ENCODE measurements at places on chromosomes 16 and 17. TPM values are rescaled to one million over a fixed set of nuclear protein-coding genes. Genes with fewer than 3 reads are reported as not detected.

GRCh38 chr17:2703606-2704005 is 8.0 kb downstream of the CLUH start:
- no peaks in the 10 kb centered on the region for H3K36me3 ChIP-seq
- H3K4me1 ChIP-seq: peaks cover 9% of the 10 kb centered on the region
- no peak overlapping the region for H3K4me3 ChIP-seq
- H3K27ac ChIP-seq: no peak overlapping the region

DNA sequence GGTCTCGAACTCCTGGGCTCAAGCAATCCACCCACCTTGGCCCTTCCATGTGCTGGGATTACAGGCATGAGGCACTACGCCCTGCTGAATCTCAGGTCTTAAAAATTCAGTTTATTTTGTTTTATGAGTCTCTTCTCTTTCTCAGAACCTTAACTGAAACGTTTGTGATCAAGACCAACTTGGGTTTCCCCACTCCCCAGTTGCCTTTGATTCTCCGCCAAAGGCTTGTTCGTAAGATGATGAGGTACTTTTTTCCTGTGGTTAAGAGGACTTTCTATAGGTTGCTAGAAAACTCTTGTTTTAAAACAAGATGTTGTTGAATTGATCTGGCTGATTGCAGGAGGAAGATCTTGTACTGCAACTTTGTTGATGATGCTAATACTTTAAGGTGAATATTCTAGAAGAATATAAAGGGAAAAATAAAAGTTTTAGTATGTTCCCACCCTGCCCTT is 11.7 kb downstream of the ABCC1 start:
- peak; percentile 29 for DNase-seq
- peaks cover 51% of the 10 kb centered on the region for H3K4me1 ChIP-seq
- H3K36me3 ChIP-seq: no peaks in the 10 kb centered on the region
- H3K4me3 ChIP-seq: no peak overlapping the region

GRCh38 chr17:57605675-57606105 is 139.4 kb downstream of the CCDC182 start:
- peak overlapping the region; percentile 33 for H3K27ac ChIP-seq
- no peaks in the 10 kb centered on the region for H3K36me3 ChIP-seq
- peak; percentile 61 for DNase-seq
- peaks cover 10% of the 10 kb centered on the region for H3K4me1 ChIP-seq
- no peak overlapping the region for H3K4me3 ChIP-seq
- no peaks in the 10 kb centered on the region for H3K27me3 ChIP-seq

- no peaks in the 10 kb centered on the region for H3K27me3 ChIP-seq
- no peak for DNase-seq
- no peak overlapping the region for H3K27ac ChIP-seq
- peaks cover 15% of the 10 kb centered on the region for H3K36me3 ChIP-seq
- H3K4me3 ChIP-seq: no peak overlapping the region
These were observed 55.6 kb downstream of the CYTH1 start for GRCh38 chr17:78726513-78726912.

- H3K36me3 ChIP-seq: no peaks in the 10 kb centered on the region
- no peaks in the 10 kb centered on the region for H3K27me3 ChIP-seq
- no peak overlapping the region for H3K4me3 ChIP-seq
- no peak overlapping the region for H3K27ac ChIP-seq
These were observed 70.5 kb downstream of the MPRIP start for GRCh38 chr17:17112628-17113200.

- no peaks in the 10 kb centered on the region for H3K27me3 ChIP-seq
- peaks cover 16% of the 10 kb centered on the region for H3K4me1 ChIP-seq
- H3K27ac ChIP-seq: peak overlapping the region; percentile 70
- DNase-seq: no peak
- H3K36me3 ChIP-seq: no peaks in the 10 kb centered on the region
These were observed 9.4 kb downstream of the CMC2 start for GRCh38 chr16:80997139-80997798.

DNA sequence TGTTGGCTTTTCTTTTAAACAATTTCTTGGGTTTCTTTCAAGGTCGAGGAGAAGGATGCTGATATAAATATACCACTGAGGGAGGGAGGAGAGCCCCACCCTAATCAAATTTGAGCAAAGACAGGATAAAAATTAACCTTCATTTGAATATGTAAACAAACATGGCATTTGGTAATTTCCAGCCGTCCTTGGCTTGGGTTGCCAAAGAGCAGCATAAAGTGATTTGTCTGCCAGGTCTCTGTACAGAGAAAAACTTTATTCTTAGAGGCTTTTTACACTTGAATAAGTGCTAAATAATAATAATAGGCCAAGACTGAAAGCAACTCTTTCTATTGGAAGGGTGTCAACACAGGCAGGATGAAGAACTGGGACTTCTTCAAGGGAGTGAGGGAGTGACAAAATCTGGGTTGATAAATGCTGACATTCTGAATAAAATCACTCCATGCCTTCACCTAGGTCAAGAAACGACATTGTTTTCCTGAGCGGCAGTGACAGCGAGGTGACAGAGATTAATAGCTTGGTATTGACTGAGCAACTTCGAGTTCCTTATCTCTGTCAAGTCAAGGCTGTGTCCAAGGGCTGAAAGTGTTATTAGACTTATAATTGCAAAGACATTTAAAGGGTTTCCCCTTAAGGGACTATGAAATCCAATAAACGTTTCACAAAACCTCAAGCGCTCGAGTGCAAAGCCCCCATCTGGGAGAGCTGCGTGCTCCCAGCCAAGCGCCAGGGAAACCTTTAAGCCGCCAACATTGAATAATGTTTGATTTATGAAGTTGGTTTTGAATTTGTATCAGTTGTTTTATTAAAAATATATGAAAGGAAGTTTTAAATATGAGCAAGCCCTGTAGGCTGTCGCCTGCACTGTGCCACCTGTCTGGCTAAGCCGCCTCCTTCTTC is 269.5 kb upstream of the N4BP1 start:
- H3K27ac ChIP-seq: no peak overlapping the region
- no peaks in the 10 kb centered on the region for H3K36me3 ChIP-seq
- no peaks in the 10 kb centered on the region for H3K27me3 ChIP-seq
- no peak for DNase-seq

DNA sequence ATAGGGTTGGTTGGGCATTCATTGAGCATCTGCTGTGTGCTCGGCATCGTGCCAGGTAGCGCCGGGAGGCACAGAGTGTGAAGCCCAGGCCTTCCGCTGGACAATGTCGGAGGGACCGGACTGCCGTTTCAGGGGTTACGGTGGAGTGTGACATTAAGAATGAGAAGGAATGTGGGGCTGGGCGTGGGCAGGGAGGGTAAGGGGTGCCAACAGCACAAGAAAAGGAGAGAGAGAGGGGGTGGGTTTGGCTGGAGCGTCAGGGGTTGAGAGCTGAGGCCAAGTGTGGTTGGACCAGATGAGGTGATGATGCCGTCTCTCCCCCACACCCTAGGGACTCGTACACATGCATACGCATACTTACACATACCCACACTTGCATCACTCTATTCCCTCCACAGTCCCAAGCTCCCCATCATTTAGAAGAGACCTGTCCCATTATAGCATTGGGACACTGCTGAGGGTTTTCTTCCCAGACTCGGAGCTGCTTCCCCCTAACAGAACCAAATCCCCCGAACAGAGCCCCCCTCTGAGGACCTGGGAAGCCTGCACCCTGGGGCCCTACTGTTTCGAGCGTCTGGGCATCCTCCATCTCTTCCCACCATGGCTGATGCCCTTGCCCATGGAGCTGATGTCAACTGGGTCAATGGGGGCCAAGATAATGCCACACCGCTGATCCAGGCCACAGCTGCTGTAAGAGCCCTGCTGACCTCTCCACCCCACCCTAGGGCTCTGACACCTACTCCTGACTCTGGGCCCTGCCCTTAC is 3.3 kb upstream of the KCTD11 start:
- H3K36me3 ChIP-seq: no peaks in the 10 kb centered on the region
- no peak overlapping the region for H3K4me3 ChIP-seq
- no peak overlapping the region for H3K27ac ChIP-seq
- peaks cover 36% of the 10 kb centered on the region for H3K4me1 ChIP-seq

DNA sequence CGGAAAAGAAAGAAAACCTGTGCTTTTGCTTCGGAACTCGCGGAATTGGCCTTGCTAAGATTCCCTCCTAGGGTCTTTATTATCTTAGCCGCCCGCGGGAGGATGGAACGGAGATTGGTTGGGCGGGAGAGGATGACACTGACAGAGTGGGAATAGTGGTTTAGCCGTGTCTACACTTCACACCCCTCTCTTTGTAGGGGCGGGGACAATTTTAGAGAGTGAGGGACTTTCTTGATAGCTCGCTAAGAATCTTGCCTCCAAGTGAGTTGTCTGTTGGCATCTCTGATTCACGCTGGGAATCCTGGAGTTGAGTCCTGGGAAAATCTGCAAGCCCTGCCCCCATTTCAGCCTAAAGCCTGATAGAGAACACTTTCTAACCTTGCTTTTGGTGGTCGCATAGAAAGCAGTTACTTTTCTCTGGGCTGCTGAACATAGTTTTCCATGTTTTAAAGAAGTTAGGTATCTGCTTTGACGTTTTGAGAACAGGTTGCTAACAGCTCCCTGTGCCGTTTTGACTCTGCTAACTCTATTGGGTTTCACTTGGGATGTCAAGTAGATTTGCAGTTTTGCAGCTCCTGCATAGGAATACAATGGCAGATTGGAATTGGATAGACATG is 697 bp downstream of the NOL11 start:
- H3K36me3 ChIP-seq: peaks cover 30% of the 10 kb centered on the region
- H3K27me3 ChIP-seq: no peaks in the 10 kb centered on the region
- DNase-seq: no peak
- peak overlapping the region; percentile 78 for H3K27ac ChIP-seq

GRCh38 chr16:55077266-55077665 is 146.6 kb downstream of the IRX5 start:
- H3K27me3 ChIP-seq: no peaks in the 10 kb centered on the region
- no peak overlapping the region for H3K4me3 ChIP-seq
- DNase-seq: no peak
- H3K36me3 ChIP-seq: no peaks in the 10 kb centered on the region
- no peaks in the 10 kb centered on the region for H3K4me1 ChIP-seq

- H3K36me3 ChIP-seq: no peaks in the 10 kb centered on the region
- H3K27ac ChIP-seq: peak overlapping the region; percentile 67
- peaks cover 4% of the 10 kb centered on the region for H3K27me3 ChIP-seq
- DNase-seq: no peak
- H3K4me3 ChIP-seq: no peak overlapping the region
- H3K4me1 ChIP-seq: no peaks in the 10 kb centered on the region
These were observed 50.0 kb downstream of the SOCS1 start for GRCh38 chr16:11205754-11206581.

- H3K4me1 ChIP-seq: no peaks in the 10 kb centered on the region
- H3K36me3 ChIP-seq: no peaks in the 10 kb centered on the region
- no peak overlapping the region for H3K4me3 ChIP-seq
- H3K27me3 ChIP-seq: peaks cover 55% of the 10 kb centered on the region
- DNase-seq: no peak
These were observed 33.3 kb upstream of the ZFPM1 start for GRCh38 chr16:88419790-88420189.

- peak overlapping the region; percentile 67 for H3K27ac ChIP-seq
- H3K36me3 ChIP-seq: no peaks in the 10 kb centered on the region
- H3K4me1 ChIP-seq: peaks cover 5% of the 10 kb centered on the region
- no peak overlapping the region for H3K4me3 ChIP-seq
- no peaks in the 10 kb centered on the region for H3K27me3 ChIP-seq
These were observed 30.9 kb downstream of the SOCS1 start for GRCh38 chr16:11224894-11225676.

DNA sequence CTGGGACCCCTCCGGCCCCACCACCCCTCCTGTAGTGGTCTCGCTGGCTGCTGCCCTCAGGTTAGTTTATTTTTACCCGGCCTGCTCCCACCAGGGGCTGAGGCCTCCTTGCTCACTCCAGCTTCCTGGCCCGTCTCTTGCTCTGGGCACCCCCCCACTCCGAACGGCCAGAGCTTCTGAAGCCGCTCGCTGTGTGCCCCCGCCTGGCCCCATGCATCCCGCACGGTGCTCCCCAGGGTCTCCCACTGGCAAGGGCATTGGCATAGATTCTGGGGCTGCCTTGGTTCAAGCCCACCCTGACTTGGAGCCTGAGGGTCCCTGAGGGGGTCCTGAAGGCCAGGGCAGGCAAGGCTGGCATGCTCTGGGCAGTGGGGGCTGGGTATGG is 186.4 kb downstream of the SEC14L1 start:
- DNase-seq: peak; percentile 51
- no peak overlapping the region for H3K27ac ChIP-seq
- H3K27me3 ChIP-seq: no peaks in the 10 kb centered on the region
- peaks cover 34% of the 10 kb centered on the region for H3K4me1 ChIP-seq

GRCh38 chr17:7885367-7886226 is 3.0 kb upstream of the CHD3 start:
- H3K36me3 ChIP-seq: no peaks in the 10 kb centered on the region
- peak overlapping the region; percentile 89 for H3K4me3 ChIP-seq
- peaks cover 82% of the 10 kb centered on the region for H3K4me1 ChIP-seq

DNA sequence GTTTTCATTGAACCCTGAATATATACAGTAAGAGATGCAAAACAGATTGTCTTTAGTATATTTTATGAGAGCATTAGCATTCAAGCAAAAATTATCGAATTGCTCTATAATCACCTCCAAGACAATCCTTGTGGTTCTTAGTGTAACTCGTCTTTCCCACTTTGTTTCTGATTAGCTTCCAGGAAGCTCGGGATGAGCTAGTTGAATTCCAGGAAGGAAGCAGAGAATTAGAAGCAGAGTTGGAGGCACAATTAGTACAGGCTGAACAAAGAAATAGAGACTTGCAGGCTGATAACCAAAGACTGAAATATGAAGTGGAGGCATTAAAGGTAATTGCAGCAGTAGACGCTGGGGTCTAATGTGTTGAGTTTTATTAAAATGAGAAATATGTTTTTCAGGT is 9.9 kb downstream of the NDEL1 start:
- DNase-seq: no peak
- H3K27me3 ChIP-seq: no peaks in the 10 kb centered on the region
- no peak overlapping the region for H3K4me3 ChIP-seq
- H3K27ac ChIP-seq: peak overlapping the region; percentile 20
- H3K36me3 ChIP-seq: peaks cover 66% of the 10 kb centered on the region

DNA sequence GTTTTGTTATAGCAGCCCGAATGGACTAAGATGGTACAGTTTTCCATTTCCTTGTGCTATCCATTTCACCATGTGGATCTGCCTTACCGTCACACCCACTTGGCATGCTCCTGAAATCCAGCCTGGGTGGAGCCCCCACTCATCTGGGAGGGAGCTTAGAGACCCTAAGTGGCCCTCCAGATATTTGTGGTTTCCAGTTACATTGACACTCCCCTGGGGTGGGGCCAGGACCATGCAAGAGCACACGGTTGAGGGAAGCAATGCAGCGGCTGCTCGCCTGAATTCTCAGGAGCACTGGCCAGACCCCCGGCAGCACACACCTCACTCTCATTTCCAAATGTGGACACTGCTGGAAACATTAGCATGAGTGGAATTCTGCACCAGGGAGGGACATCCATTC is 231.1 kb downstream of the UTP18 start:
- H3K36me3 ChIP-seq: no peaks in the 10 kb centered on the region
- H3K4me1 ChIP-seq: no peaks in the 10 kb centered on the region
- H3K27me3 ChIP-seq: peaks cover 6% of the 10 kb centered on the region

GRCh38 chr17:69870751-69871199 is 204.2 kb upstream of the KCNJ16 start:
- no peak overlapping the region for H3K27ac ChIP-seq
- no peaks in the 10 kb centered on the region for H3K36me3 ChIP-seq
- H3K4me3 ChIP-seq: no peak overlapping the region
- no peak for DNase-seq
- H3K4me1 ChIP-seq: no peaks in the 10 kb centered on the region

GRCh38 chr16:68238029-68238345 is 2.1 kb upstream of the ESRP2 start:
- no peaks in the 10 kb centered on the region for H3K27me3 ChIP-seq
- peaks cover 5% of the 10 kb centered on the region for H3K4me1 ChIP-seq
- peak overlapping the region; percentile 91 for H3K27ac ChIP-seq

The ITGAD gene
- 0.24 TPM for polyA plus RNA-seq

The THRA gene
- polyA plus RNA-seq: 80.7 TPM

The GRIN2A gene
- 0.44 TPM for polyA plus RNA-seq

The ZNF624 gene
- polyA plus RNA-seq: 9.5 TPM

The NUTF2 gene
- 115 TPM for polyA plus RNA-seq

The TUBG1 gene
- 31.5 TPM for polyA plus RNA-seq

All from left lung (tissue), 14 donors.